Neural cell (in vitro differentiated cells): ENCODE measurements at places on chromosomes 13 and 19. TPM values are rescaled to one million over a fixed set of nuclear protein-coding genes. Genes with fewer than 3 reads are reported as not detected.

Gene CBY2
- not detected in 2 replicates for polyA plus RNA-seq

Gene C1QTNF9B
- 0.24 and 1.5 TPM in 2 replicates for polyA plus RNA-seq

Gene ZNF492
- not detected in 2 replicates for polyA plus RNA-seq

Gene RFPL4AL1
- polyA plus RNA-seq = not detected in 2 replicates
